ENCODE measurements at places on chromosomes 16 and 17. TPM values are rescaled to one million over a fixed set of nuclear protein-coding genes. Genes with fewer than 3 reads are reported as not detected.

PYY gene
- not detected for total RNA-seq

DNA sequence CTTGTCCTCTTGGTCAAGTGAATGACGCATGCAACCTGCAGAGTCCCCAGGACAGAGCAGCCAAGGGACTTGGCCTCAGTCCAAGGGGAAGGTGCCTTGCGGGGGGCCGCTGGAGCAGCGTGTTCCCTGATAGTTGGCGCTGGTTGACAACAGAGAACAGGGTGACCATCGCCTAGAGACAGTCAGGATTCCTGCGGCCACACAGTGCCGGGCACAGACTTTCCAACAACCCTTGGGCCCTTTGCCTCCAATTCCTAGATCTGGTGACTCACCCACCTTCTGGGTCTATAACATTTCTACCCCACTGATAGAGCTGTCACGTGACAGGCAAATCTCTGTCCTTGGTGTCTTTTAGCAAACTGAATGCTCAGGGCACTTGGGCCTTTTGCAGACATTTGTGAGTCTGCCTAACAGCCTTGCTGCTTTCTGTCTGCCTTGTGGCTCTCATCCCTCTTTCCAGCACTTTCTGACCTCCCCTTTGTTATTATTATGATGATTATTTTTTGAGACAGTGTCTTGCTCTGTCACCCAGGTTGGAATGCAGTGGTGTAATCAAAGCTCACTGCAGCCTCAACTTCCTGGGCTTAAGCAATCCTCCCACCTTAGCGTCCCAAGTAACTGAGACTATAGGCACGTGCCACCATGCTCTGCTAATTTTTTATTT lies 11.9 kb upstream of the TEDC2 start:
- no peak overlapping the region for H3K27ac ChIP-seq
- no peak for DNase-seq
- no peaks in the 10 kb centered on the region for H3K27me3 ChIP-seq
- H3K4me1 ChIP-seq, result no peaks in the 10 kb centered on the region
- no peak overlapping the region for H3K4me3 ChIP-seq

DNA sequence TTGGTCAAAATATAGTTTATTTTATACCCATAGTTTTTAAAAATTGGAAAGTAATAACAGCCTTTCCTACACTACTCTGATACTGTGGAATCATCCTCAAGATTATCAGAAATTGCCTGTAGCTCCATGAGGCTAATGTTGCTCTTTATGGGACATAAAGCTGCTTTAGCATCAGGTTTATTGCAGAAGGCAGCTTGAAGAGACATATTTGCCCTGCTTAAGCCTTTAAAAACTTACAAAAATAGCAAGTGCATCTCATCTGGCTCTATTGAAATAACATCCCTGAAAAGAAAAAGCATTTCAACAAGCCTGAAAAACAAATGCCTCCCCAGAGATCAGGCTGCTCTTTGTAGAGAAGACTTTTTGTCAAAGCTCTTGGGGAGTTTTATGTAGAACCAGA lies 142.9 kb upstream of the MON1B start:
- H3K27ac ChIP-seq, result no peak overlapping the region
- DNase-seq, result no peak
- no peaks in the 10 kb centered on the region for H3K36me3 ChIP-seq
- no peaks in the 10 kb centered on the region for H3K27me3 ChIP-seq
- no peak overlapping the region for H3K4me3 ChIP-seq
- H3K4me1 ChIP-seq, result no peaks in the 10 kb centered on the region

DNA sequence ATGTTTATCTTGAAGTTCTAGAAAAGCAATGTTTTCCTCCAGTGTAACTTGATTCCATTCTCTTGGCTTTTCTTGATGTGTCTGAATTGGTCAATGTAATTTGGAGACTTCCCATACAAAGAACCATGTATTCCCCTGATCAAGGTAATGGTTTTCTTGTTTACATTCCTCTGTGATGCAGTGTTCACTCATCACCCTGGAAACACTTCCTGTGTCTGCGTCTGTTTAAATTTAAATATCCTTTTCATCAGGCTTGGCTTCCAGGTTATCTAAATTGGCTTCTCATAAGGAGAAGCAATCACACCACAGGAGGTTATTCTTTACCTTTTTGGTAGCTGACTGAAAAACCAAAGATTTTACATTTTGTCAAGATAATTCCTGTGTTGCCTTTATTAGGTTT lies 237.3 kb upstream of the WSCD1 start:
- DNase-seq, result no peak
- no peaks in the 10 kb centered on the region for H3K36me3 ChIP-seq
- H3K4me1 ChIP-seq, result no peaks in the 10 kb centered on the region
- no peak overlapping the region for H3K4me3 ChIP-seq
- no peaks in the 10 kb centered on the region for H3K27me3 ChIP-seq
- H3K27ac ChIP-seq, result no peak overlapping the region

DNA sequence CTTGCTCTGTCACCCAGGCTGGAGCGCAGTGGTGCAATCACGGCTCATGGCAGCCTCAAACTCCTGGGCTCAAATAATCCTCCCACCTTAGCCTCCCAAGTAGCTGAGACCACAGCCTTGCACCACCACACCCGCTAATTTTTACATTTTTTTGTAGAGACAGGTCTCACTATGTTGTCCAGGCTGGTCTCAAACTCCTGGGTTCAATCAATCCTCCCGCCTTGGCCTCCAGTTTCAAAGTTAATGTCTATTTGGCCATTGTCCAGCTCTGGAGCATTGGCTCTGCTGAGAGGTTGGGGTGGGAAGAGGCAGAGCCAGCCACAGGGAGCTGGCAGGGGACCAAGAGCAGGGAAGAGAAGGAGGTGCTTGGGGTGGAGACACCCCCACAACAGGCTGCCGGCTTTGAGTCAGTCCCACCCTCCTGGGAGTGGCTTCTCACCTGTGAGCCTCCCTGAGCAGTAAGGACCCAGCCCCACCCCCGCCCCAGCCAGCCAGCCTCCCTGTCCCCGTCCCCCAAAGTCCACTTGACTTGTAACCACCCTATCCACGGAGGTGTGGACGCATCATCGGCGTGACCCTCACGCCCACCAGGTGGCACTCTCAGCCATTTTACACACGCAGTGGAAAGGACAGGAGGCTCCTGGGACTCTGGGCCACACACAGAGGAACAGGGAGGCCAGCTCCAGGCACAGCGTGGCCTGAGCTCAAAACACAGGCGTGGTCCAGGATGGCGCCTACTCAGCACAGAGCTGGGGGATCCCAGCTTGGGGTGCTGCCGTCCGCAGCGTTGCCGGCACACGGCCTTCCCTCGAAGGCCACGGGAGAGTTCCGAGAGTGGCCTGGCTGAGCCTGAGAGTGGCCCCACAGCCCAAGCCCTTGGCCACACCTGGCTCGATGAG lies 22.8 kb upstream of the PVALEF start:
- no peaks in the 10 kb centered on the region for H3K27me3 ChIP-seq
- no peak overlapping the region for H3K4me3 ChIP-seq
- no peak overlapping the region for H3K27ac ChIP-seq
- peak; percentile 86 for DNase-seq
- H3K36me3 ChIP-seq, result no peaks in the 10 kb centered on the region

- no peaks in the 10 kb centered on the region for H3K36me3 ChIP-seq
- DNase-seq, result no peak
- H3K4me3 ChIP-seq, result no peak overlapping the region
These were observed 15.1 kb downstream of the NQO1 start for GRCh38 chr16:69711115-69711740.

- no peaks in the 10 kb centered on the region for H3K27me3 ChIP-seq
- DNase-seq, result no peak
- no peaks in the 10 kb centered on the region for H3K36me3 ChIP-seq
- peaks cover 8% of the 10 kb centered on the region for H3K4me1 ChIP-seq
- H3K4me3 ChIP-seq, result no peak overlapping the region
These were observed 312.5 kb upstream of the TNRC6C start for GRCh38 chr17:77646046-77646430.

DNA sequence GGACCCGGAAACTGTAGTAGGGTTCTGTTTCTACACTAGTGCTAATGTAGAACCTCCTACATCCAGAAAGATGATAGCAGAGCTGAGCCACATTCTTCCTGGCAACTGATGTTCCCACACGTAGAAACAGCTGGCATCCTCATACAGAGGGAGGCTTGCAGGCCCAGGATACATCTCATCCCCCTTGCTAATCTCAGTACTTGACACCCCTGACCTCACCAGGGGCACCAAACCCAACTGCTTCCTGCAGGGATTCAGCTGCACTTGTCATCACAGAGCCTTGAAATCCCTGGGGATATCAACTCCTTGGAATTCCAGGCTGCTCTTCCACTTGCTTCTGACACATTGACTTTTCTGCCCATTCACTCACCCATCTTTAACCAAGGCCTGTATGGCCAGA lies 75.2 kb upstream of the HSBP1 start:
- DNase-seq, result no peak
- no peak overlapping the region for H3K27ac ChIP-seq
- no peaks in the 10 kb centered on the region for H3K36me3 ChIP-seq

PRSS8 gene
- 125 TPM for total RNA-seq

- H3K27ac ChIP-seq, result peak overlapping the region; percentile 16
- H3K4me3 ChIP-seq, result no peak overlapping the region
- H3K36me3 ChIP-seq, result no peaks in the 10 kb centered on the region
These were observed 11.2 kb upstream of the PLEKHG4 start for GRCh38 chr16:67268136-67268579.
